Activated gamma-delta T cell treated with Interleukin-2 at 50 U/mL for 16 hours (primary cell): ENCODE measurements at places on chromosomes 4 and X.

DNA sequence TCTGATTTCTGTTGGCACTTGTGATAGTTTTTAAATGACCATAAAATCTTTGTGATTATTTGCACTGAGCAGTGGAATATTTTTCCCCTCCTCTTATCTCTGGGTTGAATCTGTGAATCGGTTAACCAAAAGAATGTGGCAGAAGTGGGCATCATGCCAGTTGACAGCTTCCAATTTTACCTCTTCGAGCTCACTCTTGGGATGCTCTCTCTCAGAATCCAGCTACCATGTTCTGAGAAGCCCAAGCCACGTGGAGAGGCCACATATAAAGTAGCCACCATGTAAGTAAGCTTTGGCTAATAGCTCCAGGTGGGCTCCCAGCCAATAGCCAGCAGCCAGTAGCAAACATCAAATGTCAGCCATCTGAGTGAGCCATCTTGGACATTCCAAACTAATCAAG lies 12.9 kb upstream of the WDR19 start:
- no peak for DNase-seq

GRCh38 chrX:54419559-54420302 lies 20.5 kb upstream of the TSR2 start:
- DNase-seq, result no peak

GRCh38 chrX:153723351-153724251 lies 586 bp downstream of the BCAP31 start:
- peak; percentile 35 for DNase-seq

- no peak for DNase-seq
Measured at GRCh38 chrX:3184176-3184930, 143.1 kb downstream of the ARSF start.

- DNase-seq, result no peak
Measured at GRCh38 chr4:144582105-144582850, 63.7 kb upstream of the HHIP start.

DNA sequence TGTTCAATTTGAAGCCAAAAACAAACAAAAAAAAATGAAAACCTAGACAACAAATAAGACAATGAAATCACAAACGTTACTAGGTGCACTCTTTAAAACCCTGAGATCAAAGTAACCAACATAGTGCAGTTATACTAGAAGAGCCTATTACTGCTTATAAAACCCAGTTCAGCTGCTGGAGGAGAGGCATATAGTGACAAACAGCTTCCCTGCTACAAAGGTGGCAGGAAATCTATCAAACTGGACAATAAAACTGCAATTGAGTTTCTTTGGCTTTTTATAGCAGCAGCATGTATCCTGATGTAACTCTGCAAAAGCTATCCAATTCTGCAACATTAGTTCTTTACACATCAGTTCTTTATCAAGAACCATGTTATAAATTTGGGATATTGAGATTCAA lies 155.6 kb downstream of the LRBA start:
- no peak for DNase-seq

GRCh38 chr4:35229021-35229420 lies 1015.3 kb downstream of the ARAP2 start:
- no peak for DNase-seq

DNA sequence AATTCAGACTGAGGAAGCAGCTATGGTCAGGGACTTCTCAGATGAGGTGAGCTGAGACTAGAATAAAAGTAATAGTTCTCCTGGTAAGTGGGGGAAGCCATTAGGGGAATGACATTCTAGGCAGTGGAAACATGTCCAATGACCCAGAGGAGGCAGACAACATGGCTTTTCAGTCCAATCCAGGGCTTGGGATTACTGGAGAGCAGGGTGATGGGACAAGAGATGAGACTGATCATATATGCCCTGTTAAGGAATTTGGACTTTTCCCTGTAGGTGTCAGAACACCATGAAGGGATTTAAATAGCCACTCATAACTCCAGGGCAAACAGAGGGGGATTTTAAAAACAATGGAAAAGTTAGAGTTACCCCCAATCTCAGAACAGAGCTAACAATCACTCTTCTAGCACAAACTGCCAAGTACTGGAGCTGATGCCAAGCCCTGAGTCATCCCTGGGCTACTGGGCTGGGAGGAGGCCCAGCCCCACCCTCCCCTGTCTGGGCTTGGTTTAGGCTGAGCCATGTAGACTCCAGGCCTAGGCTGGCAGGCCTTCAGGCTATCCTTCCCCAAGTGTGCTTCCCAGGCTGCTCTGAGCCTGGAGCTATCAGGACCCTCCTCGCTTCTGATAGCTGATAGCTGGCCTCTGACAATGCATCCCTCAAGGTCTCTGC lies 22.7 kb upstream of the MSN start:
- DNase-seq, result no peak

- no peak for DNase-seq
Measured at GRCh38 chrX:130676861-130677260, 226.1 kb downstream of the ENOX2 start.

GRCh38 chr4:148118633-148119032 lies 323.6 kb downstream of the NR3C2 start:
- DNase-seq, result no peak

- DNase-seq, result no peak
Measured at GRCh38 chr4:189659287-189659686, 281.4 kb upstream of the FRG1 start.

GRCh38 chrX:34849371-34849770 lies 93.2 kb upstream of the FAM47B start:
- no peak for DNase-seq

- DNase-seq, result no peak
Measured at GRCh38 chr4:110411574-110412011, 64.4 kb upstream of the ENPEP start.

DNA sequence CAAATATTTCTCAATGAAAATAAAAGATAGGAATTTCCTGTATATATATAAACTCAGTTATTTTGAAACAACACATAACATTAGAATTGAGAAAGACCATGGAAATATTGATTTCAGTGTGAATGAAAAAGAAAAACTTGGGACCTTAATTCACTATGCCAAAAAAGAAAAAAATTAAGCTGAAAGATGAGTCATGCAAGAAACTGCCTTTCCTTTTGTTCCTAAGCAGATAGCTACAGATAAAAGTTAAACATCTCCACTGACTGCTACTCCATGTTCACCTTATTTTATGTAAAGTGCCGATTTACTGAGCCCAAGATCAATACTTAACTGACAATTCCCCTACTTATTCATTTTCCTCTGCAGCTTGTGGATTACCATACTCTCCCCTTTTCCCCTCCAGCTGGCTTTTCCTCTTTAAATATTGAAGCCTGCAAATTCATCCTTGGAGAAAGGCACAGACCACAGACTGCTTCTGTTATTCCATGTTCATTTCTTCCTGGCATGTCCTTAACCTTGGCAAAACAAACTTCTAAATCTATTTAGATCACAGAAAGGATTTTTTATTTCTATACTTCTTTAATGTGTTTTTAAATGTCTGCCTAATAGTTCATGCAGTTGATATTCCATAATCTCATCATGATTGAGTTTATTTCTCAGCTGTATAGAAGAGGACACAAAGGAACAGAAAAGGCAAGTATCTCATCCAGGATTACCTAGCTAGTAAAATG lies 40.5 kb upstream of the YTHDC1 start:
- DNase-seq, result no peak

DNA sequence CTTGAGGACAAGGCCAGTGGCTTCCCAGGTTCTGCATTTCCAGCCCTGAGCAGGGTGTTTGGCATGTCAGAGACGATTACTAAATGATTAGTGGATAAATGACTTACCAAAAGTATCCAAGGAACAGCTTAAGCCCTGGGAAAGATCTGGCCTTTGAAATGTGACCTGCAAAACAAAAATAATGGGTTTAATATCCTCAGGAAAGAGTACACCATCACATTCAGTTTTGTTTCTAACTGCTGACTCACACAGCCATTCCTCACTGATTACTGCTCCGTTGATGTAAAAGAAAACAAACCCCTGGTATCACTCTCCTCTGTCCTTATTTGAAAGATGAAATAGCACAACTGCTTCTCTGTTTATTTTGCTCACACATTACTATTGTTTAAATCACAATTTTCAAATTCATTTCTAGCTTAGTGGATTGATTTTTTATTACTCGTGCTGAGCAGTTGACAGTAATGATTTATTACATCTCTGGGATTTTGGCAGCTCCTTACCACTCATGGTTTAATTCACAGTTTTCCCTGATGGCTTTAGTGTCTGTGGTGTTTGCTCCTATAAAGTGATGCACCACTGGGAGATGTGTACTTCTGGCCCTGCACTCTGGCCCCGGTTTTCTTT lies 117.0 kb downstream of the CBLL2 start:
- no peak for DNase-seq

DNA sequence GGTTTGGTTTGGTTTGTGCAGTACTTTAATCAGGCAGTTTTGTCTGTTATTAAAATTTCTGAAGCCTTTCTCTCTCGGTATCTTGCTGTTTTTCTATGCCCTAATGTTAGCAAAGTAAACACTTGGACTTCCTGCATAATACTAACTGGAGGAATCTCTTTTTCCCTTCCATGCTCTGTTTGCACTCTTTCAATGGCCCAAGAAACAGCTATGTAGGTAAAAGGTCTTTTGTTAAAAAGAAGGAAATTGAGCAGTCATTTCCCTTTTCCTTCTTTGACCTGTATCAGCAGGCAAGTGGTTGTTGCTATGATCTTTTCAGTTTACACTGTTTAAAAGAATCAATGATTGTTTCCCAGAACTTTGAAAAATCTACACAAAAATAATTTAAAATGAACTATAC lies 82.7 kb downstream of the CCSER1 start:
- DNase-seq, result no peak

DNA sequence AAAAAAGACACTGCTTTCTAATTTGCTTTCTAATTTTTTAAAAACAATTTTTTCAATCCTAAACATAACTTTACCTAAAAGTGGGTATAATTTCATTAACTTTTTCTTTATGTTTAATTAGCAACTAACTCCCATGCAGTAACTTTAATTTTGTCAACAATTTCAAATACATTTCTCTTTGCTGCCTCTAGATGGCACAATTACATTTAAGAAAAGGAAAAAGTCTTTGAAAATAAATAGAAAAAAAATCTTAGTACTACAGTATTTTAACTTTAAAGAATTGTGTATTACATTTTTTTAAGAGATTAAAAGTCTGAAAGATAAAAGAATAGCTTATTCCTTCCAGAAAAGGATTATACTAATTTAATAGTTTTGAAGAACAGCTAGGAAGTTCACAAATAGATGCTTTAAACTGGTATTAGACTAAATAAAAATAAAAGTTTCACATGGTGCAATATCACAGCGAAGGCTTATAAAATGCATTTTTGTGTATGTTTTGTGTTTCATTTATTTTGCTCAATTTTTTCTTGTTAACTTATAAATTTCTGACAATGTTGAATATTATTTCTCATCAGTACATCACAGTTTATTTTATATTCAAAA lies 105.1 kb downstream of the ADGRA3 start:
- no peak for DNase-seq

- DNase-seq, result no peak
Measured at GRCh38 chrX:115592997-115593734, 32.2 kb downstream of the PLS3 start.

DNA sequence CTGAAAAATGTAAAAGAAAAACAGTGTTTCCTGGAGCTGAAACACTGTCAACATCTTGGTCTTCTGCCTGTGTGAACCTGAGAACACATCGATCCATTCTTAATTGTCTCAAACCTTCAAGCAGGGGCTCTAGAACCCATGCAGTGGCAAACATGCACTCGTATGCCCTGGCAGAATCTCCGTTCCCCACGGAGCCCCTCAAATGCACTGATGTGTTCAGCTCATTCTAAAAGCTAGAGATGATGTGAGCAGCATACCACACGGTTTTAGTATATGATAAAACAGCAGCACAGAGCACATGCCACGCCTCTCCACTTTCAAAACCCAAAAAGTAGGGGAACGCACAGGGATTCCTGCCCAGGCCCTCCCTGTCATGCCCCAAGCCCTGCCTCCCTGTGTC lies 44.9 kb downstream of the ZFYVE28 start:
- DNase-seq, result no peak

DNA sequence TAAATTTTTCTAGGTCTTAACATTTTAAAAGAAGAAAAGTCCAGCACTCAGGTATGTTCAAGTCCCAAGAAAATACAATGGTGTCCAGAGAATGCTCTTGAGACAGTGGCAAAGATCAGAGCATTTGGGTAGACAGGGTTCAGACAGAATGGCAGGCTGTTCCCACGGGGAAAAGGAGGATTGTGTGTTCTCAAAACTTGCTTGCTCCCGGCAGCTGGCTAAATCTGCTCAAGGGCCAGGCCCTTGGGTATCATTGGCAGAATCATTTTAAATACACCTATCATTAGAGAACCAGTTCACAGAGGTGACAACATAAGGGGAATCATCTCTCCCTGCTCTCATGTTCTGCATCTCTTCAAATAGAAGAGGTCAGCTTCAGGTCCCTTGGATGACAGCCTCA lies 456.3 kb downstream of the DTHD1 start:
- no peak for DNase-seq

DNA sequence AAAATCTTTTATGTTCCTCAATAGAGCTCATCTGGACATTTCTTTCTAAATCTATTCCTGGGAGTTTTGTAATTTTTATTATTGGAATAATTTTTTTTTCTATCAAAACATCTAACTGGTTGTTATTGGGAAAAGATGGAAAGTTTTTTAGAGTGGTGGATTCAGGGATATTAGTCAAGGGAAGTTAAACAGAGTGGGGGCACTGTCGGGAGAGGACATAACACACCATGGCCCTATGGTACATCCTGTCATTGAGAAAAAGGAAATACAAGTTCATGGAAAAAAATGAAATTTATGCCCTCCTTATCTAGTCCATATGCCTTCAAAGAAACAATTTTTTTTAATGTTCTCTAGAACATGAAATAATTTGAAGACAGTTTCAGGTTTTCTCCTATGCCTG lies 96.3 kb upstream of the TSPAN5 start:
- no peak for DNase-seq

GRCh38 chrX:63275127-63275526 lies 76.0 kb downstream of the SPIN4 start:
- DNase-seq, result peak; percentile 5

GRCh38 chrX:1492421-1493012 lies 39.8 kb upstream of the ASMTL start:
- no peak for DNase-seq

DNA sequence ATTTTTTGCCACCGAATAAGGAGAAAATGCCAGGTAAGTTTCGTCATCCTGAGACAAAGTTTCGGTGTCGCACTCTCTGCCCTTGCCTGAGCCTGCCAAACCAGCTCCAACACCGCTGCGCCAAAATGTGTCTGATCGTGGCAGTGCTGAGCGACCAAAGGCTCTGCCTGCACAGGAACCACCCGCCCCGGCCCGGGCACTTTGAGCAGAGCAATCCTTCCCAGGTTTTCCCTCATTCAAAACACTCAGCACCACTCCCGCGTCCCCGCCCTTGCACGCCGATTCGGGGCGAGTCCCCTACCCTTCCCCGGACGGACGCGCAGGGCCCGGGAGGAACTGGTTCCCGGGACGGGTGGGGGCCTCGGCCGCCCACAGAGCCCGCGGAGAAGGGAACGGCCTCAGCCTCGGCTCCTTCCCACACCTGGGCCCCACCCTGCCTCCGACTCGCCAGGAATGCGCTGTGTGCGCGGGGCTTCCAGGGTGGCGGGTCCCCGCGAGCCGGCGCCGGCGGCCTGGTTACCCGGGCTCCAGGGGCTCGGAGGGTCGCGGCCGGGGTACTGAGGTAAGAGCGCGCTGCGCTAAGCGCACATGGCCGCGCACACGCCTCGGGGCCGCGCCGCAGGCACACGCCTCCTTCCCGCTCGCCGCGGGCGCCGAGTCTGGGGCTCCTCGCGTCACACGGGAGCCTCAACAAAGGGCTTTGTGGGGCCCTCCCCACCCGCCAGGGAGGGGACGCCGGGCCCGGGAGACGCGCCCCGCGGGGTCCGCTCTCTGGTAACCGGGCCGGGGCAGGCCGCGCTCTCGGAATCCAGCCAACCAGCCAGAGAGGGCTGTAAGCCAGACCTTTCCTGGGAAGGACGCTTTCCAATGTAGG lies at the start of gene C4orf36:
C4orf36 (minus strand) TSS at position 661 of the 874 bp plus-strand sequence. CDS start 902 bp downstream, outside the sequence.
- no peak for DNase-seq
